ENCODE measurements at places on chromosomes 6 and 20. TPM values are rescaled to one million over a fixed set of nuclear protein-coding genes. Genes with fewer than 3 reads are reported as not detected.

The C6orf52 gene
- 1.5 TPM for total RNA-seq

The SLC25A27 gene
- 7.9 TPM for total RNA-seq

The GABRR1 gene
- not detected for total RNA-seq

The AGER gene
- 0.44 TPM for total RNA-seq

The RBL1 gene
- 12.9 TPM for total RNA-seq

The DCDC2 gene
- total RNA-seq: 6.1 TPM

The GLP1R gene
- total RNA-seq: not detected

The TCP11 gene
- total RNA-seq: 0.25 TPM

The GRM1 gene
- not detected for total RNA-seq

The SOBP gene
- total RNA-seq: 15.4 TPM

The ELMO2 gene
- 36.7 TPM for total RNA-seq

The PI3 gene
- total RNA-seq: not detected

The AKAP12 gene
- total RNA-seq: 114 TPM

The NT5E gene
- 527 TPM for total RNA-seq

The LKAAEAR1 gene
- not detected for total RNA-seq

The TBP gene
- 10.0 TPM for total RNA-seq

The AVP gene
- not detected for total RNA-seq

The ALDH8A1 gene
- not detected for total RNA-seq

The HLA-DQA1 gene
- not detected for total RNA-seq

The HDGFL1 gene
- not detected for total RNA-seq
